ENCODE measurements at places on chromosomes 11 and 22.

- no peak for DNase-seq
Measured at GRCh38 chr11:6486938-6487337, 5.6 kb downstream of the TIMM10B start.

DNA sequence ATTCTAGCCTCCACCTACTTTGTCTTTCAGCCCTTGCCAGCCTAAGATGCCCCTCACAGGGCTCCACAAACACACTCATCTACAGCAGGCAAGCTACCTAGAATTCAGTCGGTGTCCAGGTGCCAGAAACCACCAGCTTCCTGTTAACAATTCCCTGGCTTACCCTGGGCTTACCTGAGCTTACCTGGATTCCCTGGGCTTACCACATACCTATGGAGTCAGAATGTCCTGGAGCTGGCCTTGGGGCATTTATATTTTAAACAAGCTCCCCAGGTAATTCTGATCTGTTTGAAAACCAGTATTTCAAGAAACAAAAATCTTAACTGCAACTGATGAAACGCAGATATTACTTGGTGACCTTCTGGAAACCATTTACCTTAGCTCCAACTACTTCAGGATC, 123.6 kb downstream of the SLC1A2 start:
- DNase-seq: no peak

- DNase-seq: no peak
Measured at GRCh38 chr11:102494216-102494615, 36.3 kb downstream of the MMP7 start.

GRCh38 chr11:35826949-35827348, 116.9 kb upstream of the LDLRAD3 start:
- no peak for DNase-seq

DNA sequence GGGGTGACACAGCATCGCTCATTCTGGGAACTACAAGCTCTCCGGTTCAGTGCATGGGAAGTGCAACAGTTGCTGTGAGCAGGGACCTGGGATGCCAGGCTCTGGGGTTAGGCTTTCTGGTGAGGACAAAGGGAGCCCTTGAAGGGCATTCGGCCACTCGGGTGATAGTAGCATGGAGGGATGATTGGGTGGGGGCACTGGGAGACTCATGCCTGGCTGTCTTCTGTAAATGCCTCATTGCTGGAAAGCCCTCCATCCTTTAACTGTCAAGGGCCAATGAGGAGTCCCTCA, 9.9 kb downstream of the OAF start:
- DNase-seq: no peak

GRCh38 chr11:3954448-3955298, 99.2 kb downstream of the STIM1 start:
- DNase-seq: no peak

GRCh38 chr11:105074166-105074530, 29.0 kb upstream of the CARD16 start:
- no peak for DNase-seq

DNA sequence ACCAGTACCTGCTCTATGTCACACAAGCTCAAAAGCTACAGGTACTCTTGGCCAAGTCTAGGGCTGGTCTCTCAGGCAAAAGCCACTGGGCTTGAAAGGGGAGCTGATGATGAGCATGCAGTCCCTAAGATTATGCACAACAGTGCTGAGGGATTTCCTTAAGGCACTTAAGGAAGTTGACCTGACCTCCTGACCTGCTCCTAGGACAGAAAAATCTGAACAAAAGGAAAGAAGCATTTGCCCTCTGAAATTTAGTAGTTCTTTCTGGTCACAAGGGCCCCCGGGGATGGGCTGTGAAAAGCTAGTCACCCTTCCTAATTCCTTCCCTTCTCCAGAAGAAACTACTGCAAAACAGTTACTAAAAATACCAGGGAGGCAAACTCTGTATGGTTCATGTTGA, 83.6 kb upstream of the PHOX2A start:
- no peak for DNase-seq

DNA sequence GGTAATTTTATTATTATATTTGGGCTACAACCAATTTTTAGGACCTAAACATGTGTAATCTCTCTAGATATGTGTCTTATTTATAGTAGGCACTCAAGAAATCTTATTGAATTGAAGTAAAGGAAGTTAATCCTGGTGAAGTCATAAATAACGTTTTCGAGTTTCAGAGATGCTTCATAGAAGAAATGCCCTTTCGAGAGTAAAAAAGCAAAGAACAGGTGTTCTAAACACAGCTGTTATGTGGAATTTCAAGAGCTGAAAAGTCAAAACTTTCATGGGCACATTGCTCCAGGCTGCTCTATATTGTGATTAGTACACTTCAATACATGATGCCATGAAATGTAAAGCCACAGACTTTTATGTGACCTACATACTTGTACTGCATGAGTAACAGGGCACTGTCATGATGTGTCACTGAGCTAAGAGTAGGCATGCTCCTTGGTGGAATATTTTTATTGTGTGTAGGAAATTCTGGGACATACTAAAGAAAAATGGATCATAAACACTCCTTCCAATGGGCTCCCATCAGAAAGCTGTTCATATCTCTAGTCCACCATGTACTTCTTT, 7.2 kb upstream of the ELMOD1 start:
- no peak for DNase-seq

DNA sequence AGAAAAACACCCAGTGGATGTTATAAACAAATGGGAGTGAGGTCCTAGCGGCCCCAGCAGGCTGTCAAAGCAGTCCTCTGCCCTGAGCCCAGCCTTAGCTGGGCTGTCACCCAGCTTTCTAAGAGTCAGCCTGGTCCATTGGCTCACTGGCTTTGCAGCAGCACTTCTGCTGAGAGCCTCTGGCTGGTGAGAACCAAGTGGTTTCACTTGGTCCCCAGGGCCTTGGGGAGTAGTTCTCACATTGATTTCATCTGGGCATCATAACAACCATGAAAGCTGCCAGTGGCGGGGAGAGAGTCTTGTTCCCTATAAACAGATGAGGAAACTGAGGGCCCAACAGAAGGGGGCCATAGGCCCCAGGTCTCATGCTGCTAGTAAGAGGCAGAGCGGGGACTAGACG, 11.4 kb downstream of the SEC14L6 start:
- DNase-seq: no peak

- DNase-seq: no peak
Measured at GRCh38 chr11:11980200-11980599, 28.2 kb downstream of the DKK3 start.

- no peak for DNase-seq
Measured at GRCh38 chr11:33168709-33169200, 7.5 kb upstream of the CSTF3 start.

- DNase-seq: no peak
Measured at GRCh38 chr11:121595717-121596161, 143.0 kb upstream of the SORL1-AS1 start.

DNA sequence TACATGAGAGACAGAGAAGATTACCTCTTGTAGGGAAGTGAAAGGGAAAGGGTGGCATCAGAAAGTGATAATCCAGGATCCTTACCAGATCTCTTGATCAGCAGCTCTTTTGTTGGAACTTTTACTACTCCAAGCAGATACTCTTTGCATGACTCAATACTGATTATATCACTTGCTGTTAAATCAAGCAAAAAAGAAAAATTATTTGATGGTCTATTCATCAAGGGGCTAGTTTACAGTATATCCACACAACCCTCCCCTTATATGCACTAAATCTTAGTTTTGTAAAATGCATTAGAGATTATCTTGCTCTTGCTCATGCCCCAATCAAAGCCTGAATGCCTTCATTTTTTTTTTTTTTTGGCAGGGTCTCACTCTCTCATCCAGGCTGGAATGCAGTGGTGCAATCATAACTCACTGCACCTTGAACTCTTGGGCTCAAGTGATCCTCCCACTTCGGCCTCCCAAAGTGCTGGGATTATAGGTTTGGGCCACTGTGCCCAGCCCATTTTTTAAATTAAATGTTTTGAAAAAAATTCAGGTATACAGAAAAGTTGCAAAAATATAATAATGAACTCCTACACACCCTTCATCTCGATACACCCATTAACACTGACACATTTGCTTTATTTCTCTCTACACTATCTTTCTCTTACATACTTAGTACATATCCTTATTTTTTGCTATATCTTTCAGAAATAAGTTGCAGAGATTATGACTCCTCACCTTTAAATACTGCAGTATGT, 76.1 kb upstream of the UCP3 start:
- no peak for DNase-seq

- no peak for DNase-seq
Measured at GRCh38 chr11:5700421-5701054, 10.9 kb downstream of the TRIM22 start.

GRCh38 chr11:85137597-85137996, 489.5 kb downstream of the DLG2 start:
- no peak for DNase-seq

GRCh38 chr11:115166820-115167219, 337.4 kb downstream of the CADM1 start:
- no peak for DNase-seq

GRCh38 chr22:45341498-45341897, 31.8 kb downstream of the FAM118A start:
- no peak for DNase-seq

- no peak for DNase-seq
Measured at GRCh38 chr11:77147668-77148321, 19.7 kb downstream of the MYO7A start.
